SK-N-SH treated with all-trans-retinoic acid at 6 μM for 48 hours (cell line): ENCODE measurements at places on chromosomes 12 and 14.

- ATAC-seq = no peak
Measured at GRCh38 chr14:61925732-61926435, 163.7 kb downstream of the SNAPC1 start.

- no peak for ATAC-seq
Measured at GRCh38 chr12:94767956-94768355, 117.6 kb upstream of the TMCC3 start.

DNA sequence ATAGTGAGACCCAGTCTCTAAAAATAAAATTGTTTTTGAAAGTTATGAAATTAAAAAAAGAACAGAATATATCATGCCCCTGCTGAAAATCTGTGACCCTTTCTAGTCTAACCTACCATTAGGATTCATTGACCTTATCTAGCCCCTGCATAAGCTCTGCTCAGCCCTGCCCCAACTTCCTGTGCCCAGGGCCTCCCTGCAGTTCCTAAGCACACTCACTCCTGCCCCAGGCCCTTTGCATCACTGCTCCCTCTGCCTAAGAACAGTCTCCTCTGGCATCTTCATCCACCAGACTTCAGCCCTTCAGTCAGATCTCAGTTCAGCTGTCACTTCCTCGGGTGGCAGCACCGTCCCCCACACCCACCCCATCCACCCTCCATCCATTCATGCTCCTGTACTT, 55.4 kb downstream of the SCARB1 start:
- no peak for ATAC-seq

- peak; percentile 84 for ATAC-seq
Measured at GRCh38 chr12:15856097-15856982, 25.8 kb upstream of the STRAP start.

DNA sequence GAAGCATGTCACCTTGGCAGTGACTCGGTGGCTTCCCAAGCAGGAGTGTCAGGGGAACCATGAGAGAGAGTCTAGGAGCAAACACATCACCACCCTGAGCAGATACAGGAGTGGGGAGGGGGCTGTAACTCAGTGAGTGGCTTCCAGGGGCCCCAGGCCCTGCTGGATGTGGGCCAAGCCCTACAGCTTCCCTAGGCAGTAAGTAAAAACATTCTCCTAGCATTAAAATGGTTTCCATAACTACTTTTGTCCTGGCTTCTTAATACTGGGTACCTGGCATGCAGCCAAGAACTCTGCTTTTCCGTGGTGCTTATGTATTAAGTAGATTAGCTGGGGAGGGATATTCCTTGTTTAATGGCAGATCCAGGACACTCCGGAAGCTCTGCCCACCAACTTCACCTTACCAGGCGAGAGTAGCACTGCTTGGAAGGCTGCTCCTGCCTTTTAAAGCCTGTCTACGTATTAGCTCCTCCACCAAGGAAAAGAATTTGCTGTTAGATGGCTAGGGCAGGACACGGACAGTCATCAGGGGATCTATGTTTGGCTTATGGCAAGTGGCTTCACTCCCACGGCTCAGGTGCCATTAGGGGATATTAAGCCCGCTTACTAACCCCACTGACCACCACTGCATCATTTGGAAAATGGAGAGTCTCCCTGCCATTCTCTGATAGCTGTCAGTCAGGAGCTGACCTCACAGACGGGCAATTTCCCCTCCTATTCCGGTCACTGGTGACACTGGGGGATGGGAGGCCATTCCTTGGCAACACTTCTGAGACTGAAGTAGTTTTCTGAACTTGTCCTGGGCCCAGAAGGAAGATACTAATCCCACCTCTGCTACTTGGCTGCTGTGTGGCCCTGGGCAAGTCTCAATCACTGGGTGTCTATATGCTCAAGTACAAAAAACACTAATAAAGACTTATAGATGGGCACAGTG, 22.8 kb downstream of the OTUB2 start:
- ATAC-seq = no peak

DNA sequence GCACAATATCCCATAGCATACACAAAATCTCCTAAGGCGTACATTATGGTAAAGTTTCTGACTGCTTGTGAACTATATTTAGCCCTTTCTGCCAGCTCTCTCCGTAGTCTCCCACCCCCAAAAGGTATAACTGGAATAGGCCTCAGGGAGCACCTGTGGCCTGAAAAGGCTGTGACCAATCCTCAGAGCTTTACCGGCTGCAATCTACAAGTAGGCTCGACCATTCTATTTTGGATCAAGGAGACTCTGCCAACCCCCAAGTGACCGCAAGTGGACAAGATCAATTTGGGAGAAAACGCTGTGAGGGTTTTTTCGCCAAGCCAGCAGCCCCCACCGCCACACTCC, 1.2 kb downstream of the PPTC7 start:
- peak; percentile 2; the same call in 1 of the 3 replicates for ATAC-seq

DNA sequence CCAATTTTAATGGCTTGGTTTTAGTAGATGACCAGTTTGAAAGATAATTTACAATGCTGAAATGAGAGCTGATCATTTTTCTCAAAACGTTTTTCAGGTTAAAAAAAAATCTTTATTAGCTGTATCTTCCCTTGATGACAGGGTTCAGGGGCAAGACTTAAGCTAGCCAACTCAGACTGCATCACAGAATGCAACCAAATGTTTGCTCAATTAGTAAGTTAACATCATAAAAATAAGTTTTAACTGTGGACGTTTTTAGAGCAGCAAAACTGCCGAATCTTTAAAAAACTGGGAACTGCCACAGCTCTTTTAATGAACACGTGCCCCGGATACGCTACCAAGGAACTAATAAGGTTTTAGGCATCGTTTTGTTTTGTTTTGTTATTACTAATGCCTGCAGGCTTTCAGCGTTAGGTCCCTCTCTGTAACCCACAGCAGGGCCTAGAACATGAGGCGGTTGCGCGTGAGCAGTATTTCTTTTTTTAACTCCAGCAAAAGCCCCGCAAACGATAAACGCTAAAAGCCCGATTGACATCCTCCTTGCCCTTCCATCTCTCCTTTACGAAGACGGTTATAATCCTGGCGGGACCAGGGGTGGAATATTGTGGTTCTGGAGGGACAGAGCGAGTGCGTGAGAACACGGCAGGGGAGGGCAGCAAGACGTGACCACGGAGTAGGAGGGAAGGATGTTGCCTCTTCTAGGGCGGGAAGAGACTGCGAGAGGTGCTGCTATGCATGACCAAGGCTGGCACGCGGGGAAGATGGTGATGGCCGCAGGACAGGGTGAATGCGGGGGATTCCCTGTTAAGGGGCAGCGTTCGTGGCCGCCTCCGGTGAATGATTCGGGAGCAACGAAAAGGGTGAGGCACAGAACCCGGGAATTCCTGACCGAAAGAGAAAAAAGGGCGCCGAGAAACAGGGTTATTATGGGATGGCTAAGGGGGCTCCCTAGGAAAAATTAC, 652 bp downstream of the SUPT16H start:
- peak; percentile 65 for ATAC-seq

DNA sequence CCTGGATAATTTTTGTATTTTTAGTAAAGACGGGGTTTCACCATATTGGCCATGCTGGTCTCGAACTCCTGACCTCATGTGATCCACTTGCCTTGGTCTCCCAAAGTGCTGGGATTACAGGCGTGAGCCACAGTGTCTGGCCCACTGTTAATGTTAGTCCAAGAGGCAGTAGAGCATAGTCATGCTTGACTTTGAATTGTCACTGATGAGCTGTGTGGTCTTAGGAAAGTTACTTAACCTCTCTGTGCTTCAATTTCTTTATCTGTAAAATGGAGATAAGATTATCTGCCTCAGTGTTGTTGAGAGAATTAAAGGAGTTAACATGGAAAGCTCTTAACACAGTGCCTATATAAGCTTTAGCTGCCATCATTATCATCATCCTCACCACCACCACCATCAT, 78.1 kb downstream of the TBX3 start:
- no peak for ATAC-seq

GRCh38 chr12:88393017-88393767, 187.1 kb downstream of the KITLG start:
- ATAC-seq = no peak

DNA sequence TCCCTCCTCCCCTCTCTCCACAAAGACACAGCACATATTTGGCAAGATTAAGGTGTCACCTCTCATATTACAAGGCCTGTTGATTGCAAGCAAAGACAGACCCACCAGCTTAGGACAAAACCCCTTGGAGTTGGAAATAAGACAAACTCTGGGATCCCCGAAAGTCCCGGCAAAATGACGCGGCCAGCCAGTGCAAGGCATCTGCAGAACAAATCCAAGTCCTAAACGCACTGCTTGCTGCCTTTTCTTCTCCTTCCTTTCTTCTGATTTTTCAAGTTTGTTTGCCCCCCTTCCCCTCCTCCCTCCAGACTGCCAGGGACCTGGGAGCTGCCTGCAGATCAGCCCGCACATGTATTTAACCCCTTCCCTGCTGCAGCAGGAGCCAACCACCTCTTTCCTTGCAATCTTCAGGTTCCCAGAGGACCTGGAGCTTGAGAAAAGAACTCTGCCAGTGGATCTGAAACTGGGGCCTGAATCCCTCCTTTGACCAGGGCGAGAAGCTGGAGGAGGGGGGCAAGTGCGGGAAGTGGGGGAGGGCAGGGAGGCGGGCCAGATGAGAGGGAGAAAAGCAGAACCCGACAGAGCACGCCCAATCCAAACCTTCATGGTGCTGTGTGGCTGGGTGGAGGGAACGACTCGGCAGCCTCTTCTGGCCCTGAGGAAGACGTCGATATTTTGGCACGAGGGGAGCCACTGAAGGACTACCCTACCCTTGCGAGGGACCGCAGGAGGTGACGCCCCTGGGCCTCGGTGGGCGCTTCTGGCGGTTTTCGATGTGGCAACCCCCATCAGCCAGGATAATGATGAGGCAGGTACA, 2.0 kb upstream of the NTF3 start:
- ATAC-seq = no peak

DNA sequence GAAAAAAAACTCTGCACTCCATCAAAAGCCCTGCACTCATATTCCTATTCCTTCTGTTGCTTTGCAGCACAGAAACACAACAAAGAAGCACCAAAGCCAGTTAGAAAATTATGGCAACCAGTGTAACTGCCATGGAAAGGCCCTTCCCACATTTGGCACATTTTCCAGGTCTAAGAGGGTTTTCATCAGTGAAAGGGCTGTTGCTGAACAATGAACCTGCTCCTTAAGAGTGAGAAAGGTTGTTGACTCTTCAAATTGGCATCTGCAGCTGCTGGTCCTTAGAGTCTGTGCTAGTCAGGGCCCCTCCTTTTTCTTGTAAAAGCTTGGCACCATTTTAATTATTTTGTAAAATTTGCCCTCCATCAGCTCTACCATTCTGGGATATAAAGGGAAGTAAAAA, 378.7 kb upstream of the KITLG start:
- ATAC-seq = no peak

DNA sequence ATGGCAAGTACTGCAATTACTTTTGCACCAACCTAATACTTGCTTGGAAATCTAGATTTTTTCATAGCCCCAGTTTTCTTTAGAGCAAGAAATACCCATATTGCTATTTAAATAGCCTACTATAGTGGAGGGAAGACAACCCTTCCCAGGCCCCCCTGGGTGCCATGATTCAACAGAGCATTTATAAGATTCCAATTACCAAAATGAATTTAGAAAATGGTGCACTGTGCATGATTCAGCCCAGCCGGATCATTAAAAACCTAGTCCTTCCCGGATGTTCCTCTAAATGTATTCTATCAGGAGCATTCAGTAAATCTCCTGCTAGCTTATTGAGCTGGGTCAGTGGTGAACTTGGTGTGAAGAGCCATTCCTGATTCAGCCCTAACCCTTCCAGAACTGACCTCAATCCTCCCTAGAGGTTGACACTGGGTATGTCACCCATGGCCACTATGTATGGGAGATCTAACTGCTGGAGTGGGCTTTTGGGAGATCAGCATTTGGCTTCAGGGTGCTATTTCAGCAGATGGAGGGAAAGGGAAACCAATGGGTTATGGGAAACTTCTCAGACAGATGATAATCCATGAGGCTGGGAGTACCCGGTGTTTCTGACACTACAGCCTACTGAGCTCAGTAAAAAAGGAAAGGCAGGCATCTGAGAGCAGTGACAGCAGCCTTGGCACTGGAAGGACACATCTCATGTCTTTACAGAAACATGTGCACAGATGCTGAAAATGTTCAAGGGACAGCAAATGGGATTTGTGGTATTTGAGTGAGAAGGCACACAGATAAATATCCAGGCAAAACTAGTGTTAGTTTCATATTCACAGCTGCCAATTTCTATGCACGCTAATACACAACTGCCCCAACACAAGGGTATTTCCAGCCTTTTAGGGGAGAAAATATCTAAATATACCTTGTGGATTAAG, 258.9 kb downstream of the DPF3 start:
- no peak for ATAC-seq
